Ecto neural progenitor cell (in vitro differentiated cells): ENCODE measurements at places on chromosomes 3 and 15.

DNA sequence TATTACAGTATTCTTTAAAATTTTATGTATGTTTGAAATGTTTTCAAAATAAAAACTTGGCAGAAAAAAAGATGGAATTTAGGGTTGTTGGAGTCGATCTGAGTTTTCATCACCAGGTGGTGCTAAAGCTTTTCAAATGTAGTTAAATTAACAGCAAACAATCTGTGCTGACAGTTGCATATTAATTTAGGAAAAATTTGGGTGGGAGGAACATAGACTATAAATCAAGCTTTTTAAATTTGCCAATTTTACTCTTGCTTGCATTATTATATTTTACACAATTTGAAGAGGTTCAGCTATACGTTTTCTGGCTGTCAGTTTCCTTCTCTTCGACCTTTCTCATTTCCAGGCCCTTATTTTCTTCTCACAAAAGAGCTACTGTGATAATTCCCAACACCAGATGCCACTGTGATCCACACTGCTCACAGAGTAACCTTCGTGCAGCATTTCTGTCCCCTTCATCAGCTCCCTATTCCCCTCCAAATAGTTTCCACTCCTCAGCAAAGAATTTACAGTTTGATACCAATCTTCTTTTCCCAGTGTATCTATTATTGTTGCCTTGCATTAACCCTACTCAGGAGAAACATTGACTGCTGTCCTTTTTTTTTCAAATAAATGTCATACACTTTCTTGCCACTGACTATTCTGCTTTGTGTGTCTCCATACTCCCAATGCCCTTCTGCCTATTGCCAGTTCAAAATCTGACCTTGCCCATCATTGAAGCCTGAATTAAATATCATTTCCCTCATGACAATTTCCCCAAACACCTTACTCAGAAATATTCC, 53.4 kb upstream of the EIF5A2 start:
- DNase-seq = no peak

- peak; percentile 15 for DNase-seq
These were observed 60.0 kb downstream of the APBA2 start for GRCh38 chr15:28945626-28946230.

DNA sequence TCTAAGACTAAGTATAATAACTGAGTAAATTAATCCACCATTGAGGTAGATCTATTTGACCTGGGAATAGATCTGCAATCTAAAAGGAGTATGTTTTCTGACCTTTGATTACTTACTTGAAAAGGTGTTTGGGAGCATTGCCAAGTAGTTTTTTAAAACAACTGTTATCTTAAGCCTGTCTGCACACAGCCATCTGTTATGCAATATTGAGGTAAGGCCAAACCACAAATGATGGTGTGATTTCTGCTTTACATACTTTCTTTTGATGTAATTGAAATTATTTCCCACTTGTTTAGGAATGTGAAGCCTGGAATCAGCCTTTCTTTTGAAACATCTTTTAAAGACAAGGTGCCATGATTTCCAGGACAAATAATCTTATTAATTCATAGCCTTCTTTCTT, 274.0 kb downstream of the BBX start:
- no peak for DNase-seq

DNA sequence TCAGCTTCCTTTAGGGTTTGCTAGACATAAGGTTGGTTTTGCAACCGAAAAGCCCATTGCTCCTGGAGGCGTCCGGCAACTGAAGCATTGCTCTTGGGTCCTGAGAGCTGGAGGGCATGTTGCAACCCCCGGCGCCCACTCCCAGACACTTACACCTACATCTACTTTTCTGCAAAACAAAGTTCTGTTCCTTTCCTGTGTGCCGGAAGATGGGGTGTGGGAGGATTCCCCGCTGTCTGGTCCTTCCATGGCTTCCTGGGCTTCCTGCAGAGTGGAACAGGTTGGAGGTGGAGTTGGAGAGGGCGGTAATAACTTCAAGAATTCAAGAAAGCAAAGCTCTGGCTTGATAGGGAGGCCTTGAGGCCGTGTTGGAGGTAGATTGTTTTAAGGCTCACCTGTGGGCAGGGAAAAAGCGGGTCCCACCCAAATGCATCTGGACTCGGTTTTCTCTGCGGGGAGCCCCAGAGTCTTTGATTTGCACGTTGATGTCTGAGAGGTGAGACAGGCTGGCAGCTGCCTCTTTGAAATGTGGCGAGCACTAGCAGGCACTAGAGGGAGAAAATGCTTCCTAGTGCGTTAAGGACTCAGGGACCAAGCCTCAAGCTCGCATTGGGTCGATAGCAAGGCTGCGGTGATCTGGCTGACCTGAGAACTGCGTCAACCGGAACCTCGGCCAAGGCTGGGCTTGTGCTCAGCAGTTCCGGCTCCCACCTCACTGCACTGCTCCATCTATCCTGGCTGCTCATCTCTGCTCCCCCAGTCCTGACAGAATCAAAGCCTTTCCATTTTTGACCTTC, 39.5 kb downstream of the NR2F2 start:
- no peak for DNase-seq

DNA sequence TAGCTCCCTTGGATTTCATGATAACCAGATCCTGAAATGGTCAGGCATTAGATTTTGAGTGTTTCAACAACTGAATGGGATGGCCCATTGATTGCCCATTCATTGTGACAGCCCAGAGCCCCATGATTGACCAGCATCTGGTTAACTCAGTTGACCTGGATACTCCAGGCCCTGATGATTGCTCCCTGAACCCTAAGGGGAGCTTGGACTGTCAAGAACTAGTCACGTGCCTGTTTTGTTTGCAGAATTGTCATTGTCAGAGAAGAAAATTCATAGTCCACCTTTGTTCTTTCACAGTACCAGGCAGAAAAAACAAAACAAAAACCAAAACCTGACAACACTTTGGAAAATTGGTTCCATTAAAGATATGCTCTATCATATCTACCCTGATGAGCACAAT, 241.3 kb upstream of the ONECUT1 start:
- DNase-seq = no peak

DNA sequence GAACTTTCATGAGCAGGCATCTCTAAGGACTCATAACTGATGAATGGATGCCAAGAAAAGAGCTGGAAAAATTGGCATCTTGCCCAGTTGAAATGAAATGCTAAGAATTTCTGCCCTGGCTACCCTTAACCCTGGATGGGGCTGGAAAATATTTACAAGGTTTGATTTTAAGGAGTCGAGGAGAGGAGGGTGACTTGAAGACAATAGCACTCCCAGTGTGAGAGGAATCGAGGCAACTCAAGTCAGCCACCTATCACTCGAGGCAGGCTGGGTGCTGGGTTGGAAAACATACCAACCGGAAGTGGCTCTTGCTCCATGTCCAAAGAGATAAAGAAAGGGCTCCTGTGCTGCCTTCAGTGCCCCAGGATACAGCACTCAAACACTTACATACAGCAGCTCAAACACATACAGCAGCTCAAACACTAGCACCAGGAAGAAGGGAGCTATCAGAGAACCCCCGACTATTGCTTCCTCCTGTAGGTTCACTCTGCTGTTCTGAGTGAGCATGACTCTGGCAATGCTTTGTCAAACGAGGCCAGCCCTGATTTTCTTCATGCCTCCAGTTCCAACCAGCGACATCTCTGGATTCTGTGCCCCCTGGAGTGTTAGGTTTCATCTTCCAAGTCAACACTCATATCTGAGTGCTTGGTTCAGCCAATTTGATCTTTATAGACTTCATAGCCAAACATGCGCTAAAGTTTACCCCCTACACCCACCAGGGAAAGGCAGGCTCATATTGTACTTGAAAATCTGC, 4.9 kb downstream of the PRICKLE2 start:
- no peak for DNase-seq

DNA sequence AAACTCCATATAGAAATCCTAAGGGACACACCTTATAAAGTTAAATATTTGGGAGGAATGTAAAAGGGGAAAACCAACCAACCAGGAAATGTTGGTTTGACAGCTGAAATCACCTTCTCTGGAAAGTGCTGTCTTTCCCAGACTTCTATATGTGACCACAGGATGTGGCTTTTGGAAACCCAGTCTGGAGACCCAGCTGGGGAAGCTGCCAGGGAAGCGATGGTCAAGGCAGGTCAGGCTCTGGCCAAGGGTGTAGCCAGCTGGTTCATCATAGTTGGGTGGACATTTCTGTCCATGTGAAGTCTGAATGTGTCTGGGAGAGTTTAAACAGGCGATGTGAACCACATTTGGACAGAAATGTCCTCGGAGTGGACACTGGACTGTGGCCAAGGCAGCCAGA, 73.9 kb downstream of the ARNT2 start:
- DNase-seq = no peak

- no peak for DNase-seq
These were observed 151.1 kb downstream of the DOCK3 start for GRCh38 chr3:50825841-50826240.

DNA sequence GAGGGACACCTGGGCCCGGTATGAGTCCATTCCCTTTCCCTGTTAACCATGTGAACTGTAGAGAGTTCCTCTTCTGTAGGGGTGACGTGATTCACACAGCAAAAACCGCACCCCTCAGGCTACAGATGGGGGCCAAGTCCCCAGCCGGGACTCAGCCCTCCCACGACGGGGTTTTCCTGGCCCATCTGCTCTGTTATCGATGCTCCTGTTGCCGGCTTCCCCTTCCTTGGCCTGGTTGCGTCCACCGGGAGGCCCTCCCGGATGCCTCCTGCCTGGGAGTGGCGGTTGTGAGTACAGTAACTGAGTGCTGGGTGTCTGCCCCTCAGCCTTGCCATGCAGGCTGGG, 817 bp upstream of the PLXNA1 start:
- no peak for DNase-seq
